Right ventricle myocardium inferior (tissue), 1 donor: ENCODE measurements at places on chromosomes 7 and 10. TPM values are rescaled to one million over a fixed set of nuclear protein-coding genes. Genes with fewer than 3 reads are reported as not detected.

- no peak for DNase-seq
Observed at GRCh38 chr10:125871338-125871737, 9.8 kb downstream of the DHX32 start.

GLUD1 gene
- total RNA-seq = 104 TPM

IKZF1 gene
- total RNA-seq = 3.5 TPM

DNA sequence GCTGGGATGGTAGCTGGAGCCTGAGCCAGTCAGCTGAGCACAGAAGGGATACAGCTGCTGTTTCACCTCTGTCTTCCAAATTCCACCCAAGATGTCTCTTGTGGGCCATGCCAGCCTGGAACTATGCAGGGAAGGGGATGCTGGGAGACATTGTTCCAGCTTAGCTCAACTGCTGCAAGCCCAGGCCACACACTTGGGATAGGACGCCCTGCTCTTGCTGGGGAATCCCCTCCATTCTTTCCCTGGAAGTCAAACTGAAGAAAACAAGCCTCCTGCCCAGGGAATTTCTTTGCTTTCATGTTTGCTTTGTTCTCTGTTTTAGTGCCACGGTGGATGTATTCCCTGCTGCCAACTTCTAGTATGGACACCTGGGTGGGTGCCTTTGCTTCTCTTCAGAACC, 55.2 kb upstream of the CDK13 start:
- DNase-seq = no peak

DNA sequence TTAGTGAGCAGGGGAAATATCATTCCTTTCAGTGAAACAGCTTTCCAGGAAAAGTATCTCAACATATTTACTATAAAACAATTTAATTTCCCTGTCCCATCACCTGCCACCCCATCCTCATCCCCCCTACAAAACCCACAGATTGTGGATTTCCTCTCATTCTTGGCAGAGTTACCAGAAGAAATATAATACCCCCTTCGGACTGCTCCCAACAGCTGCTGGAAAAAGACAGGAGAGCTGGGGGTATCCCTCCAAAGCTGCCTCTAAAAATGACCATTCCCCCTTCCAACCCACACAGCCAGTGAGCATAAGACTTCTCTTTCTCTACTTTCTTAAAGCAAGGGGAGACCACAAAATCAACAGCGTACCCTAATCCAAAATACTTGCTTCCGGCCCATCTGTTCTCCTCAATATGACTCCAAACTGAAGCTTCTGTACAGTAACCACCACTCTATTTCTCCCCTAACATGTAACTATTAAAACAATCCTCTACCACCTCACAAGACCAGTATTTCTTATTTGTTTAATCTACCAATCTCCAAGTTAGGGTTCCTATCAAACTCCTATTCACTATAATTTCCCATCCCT, 7.8 kb downstream of the FBXW4 start:
- DNase-seq = no peak

GRCh38 chr10:15877836-15878576, 17.7 kb upstream of the MINDY3 start:
- DNase-seq = no peak

DNA sequence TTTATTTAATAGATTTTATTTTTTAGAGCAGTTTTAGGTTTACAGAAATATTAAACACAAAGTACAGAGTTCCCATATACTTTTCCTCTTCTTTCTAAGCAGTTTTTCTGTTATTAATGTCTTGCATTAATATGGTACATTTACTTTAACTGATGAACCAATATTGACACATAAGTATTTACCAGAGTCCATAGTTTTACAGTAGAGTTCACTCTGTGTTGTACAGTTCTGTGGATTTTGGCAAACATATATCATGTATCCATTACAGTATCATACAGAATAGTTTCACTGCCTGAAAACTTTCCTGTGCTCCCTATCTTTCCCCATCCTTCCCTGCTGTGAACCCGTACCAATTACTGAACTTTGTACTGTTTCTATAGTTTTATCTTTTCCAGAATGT, 55.3 kb downstream of the EXOC6 start:
- DNase-seq = no peak

- DNase-seq = no peak
Observed at GRCh38 chr7:136131304-136131630, 154.1 kb upstream of the MTPN start.

DNA sequence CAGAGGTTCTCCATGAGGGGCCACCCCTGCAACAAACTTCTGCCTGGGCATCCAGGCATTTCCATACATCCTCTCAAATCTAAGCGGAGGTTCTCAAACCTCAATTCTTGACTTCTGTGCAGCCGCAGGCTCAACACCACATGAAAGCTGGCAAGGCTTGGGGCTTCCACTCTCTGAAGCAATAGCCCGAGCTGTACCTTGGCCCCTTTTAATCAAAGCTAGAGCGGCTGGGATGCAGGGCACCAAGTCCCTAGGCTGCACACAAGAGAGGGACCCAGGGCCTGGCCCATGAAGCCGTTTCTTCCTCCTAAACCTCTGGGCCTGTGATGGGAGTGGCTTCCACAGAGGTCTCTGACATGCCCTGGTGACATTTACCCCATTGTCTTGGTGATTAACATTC, 43.8 kb downstream of the CDHR3 start:
- DNase-seq = no peak

DNA sequence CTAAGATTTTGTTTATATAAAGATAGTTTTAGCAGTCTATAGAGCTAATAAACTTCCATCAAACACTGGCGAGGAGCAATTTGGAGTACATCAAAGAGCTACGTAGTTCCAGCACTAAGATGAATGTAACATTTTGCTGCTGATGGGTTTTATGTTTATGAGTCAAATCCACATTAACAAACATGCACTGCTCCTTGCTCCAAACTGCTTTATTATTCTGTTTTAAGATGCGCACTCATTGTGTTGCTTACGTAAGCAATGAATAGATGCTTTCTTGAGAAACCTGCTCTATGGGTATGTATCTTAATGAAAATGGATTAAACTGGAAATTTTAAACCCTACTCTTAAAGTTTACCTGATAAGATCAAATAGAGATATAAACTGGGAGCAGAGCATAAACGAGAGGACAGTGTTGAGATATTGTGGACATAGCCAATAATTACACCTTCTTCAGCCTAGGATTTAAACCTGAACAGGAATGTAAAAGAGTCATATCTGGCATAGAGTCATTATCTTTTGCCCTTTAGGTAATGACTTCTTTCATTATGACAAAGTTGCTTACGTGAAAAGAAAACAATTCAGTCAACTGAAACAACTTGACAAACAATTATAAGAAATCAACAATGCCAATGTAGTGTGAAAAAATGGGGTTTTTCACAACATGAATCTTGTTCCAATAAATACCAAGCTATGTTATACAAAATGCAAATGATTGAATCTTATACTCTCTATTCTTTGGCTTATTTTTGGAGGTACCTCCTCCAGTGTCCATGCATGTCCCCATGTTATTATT, 153.5 kb upstream of the MTPN start:
- no peak for DNase-seq

- no peak for DNase-seq
Observed at GRCh38 chr7:114088470-114088940, 169.7 kb upstream of the PPP1R3A start.

DNA sequence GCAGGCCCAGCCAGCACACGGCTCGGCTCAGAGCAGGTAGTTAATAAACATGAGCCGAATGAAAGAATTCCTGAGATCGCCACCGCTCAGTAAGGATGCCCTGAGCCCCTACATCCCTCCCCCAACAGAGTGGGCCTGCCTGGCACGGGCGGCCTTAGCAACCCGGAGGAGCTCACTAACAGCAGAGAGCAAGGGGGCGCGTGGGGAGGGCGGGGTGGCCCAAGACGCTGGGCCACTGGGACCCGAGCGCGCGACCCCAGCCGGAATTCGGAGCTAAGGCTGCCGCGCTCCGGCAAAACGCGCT, 403 bp upstream of the ENO4 start:
- DNase-seq = no peak

- no peak for DNase-seq
Observed at GRCh38 chr10:131774681-131775085, 126.1 kb upstream of the PPP2R2D start.

PNLIPRP3 gene
- total RNA-seq = not detected

GRCh38 chr10:33519130-33519860, 184.8 kb upstream of the NRP1 start:
- no peak for DNase-seq

HTR5A gene
- total RNA-seq = not detected

DNA sequence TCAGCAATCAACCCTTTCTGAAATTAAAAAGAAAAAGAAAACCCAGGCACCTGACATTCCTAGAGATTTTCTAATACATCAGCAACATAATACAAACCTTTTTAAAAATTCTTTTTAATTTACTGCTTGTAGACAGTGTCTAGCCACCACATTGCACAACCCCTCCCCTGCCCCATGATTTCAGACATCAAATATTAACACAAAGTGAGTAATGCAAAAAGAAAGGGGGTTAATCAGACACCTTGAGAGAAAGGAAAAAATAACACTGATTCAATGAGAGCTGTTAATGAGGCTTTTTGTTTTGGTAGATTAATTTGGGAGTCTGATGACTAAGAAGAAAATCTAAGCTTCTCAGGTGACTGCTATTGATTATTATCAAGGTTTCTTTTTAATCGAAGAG, 55.3 kb downstream of the SLC25A13 start:
- DNase-seq = no peak

FBXL15 gene
- 8.4 TPM for total RNA-seq

- peak; percentile 44 for DNase-seq
Observed at GRCh38 chr10:79393924-79394610, 46.8 kb downstream of the PPIF start.
